ENCODE measurements at places on chromosomes 7 and 10.

GRCh38 chr10:46293832-46294640 is 7.2 kb downstream of the ANTXRL start:
- DNase-seq: no peak

- no peak for DNase-seq
Observed at GRCh38 chr10:31936933-31937332, 8.3 kb upstream of the ARHGAP12 start.

DNA sequence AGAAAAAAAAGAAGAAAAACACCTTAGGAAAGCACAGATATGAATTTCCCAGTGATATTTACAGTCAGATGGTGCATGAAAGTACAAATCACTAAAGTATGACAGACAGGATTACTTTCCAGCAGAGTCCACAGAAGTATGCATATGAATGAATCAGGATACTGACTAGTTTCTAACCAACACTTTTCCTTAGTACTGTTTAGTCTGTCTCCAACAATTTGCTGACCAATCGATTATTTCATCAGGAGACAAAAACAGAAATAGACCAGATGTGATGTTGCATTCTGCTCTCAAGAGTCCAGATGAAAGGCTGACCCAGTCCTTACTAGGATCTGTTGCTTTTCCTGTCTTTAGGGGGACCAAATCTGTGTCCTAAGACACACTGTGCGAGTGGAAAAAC is 14.6 kb downstream of the SLC35B4 start:
- no peak for DNase-seq

DNA sequence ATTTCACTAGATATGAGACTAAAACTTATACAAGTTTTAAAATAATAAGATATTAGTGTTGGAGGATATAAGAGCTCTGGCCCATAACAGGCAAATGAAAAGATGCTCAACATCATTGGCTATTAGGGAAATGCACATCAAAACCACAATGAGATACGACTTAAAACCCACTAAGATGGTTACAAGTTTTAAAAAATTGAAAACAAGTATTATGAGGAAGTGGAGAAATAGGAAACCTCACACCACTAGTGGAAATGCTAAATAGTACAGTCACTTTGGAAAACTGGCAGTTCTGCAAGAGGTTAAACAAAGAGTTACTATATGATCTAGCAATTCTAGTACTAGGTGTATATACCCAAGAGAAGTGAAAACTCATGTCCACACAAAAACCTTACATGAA is 17.2 kb downstream of the PANK1 start:
- DNase-seq: peak; percentile 12

GRCh38 chr7:64618785-64619456 is 47.0 kb upstream of the ZNF107 start:
- DNase-seq: peak; percentile 68

GRCh38 chr7:105808703-105809590 is 67.5 kb downstream of the ATXN7L1 start:
- peak; percentile 89 for DNase-seq

DNA sequence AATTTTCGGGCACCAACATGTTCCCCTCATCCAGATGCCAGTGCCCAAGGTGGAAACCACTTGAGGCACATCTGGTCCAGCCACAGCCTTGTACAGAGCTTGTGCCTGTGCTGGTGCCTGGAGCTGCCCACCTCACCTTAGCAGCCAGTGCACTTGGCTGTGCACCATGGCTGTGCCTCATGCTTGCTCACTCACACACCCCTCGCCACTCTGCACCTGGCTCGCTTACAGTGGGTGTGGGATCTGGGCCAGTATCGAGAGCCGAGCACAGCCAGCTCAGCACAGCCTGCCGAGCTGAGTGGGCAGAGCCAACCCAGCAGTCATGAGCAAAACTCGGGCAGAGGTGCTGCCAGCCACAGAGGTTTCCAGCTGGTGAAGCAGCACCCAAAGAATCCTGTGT is 139.9 kb upstream of the NUPR2 start:
- no peak for DNase-seq

- no peak for DNase-seq
Observed at GRCh38 chr10:19469521-19469920, 346.7 kb upstream of the PLXDC2 start.

- DNase-seq: no peak
Observed at GRCh38 chr10:129055986-129056385, 411.1 kb upstream of the MGMT start.

- DNase-seq: no peak
Observed at GRCh38 chr7:125516194-125516593, 586.6 kb upstream of the POT1 start.

DNA sequence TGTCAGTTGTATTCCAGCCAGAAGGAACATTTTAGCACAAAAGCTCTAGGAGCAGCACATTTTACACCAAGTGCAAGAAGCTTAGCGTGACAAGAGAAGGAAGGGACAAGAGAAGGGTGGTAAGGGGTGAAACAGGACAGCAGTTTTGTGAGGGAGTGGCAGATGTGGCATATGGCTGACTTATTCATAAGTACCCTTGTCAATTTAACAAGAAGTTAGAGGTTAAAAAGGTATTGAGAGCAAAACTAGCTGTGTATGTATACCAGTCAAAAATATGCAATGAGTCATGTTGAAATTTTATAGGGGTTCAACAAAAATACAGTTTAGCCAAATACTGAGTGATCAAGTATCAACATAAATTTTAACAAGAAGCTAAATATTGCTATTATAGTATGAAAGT is 561.5 kb upstream of the POT1 start:
- DNase-seq: no peak

DNA sequence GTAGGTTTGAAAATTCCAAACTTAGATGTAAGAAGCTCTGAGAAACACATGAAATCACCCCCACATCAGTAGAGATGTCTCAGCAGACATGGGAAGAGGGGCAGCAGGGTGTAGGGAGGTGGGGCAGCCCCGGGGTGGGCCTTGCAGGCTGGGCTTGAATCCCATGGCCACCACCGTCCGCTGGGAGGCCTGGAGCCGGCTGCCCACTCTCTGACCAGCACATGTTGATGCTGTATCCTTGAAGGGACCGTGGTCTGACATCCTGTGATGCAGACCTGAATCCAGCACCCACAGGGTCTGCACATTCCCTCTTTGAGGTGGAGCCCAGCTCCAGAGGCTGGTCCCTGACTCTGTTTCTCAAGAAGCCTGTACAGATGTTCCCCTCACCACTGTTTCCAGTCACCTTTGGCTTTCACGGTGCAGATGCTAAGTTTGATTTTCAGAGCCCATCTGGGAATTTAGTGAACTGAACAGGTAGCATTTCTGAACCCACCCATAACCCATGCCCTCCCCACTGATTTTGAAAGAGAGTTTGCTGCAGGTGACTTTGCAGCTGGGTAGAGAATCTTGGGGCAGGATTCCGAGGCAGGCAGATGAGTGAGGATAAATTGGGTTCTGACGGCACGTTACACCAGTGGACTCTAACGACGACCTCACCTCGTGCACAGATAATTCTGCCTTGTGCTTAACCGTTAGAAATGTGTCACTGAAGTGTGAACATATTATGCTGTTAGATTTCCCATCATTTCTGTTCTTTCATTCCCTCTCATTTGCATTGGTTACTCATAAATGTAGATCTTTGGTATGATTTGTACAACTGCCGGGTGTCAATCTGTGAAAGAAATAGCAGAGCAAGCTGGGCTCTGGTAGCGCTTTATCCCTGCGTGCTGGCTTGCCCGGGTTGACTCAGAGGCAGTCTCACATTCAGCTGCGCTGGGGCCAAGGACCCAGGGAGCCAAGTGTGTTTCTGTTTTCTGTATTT is 45.7 kb downstream of the IKZF1 start:
- DNase-seq: no peak

GRCh38 chr7:107505997-107506673 is 36.3 kb downstream of the GPR22 start:
- DNase-seq: no peak

GRCh38 chr7:29482056-29482455 is 81.6 kb upstream of the PRR15 start:
- no peak for DNase-seq

GRCh38 chr7:92888-93672 is 99.3 kb upstream of the FAM20C start:
- DNase-seq: no peak

DNA sequence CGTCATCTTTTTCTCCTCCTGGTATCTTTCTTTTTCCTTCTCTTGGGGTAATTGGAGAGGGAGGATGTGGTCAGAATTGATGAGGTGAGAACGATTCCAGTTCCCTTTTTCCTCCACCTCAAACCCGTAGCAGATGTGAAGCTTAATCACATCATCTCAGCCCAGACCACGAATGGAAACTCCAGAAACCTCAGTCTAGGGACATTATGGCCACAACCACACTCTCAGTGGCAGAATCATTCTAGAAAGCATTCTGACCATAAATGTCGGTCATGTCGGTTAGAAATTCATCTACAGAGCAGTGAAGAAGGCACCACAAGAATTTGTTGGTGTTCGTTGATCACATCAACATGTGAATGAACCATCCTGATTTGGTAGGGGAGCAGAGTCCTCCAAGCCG is 78.7 kb downstream of the GATA3 start:
- DNase-seq: no peak

GRCh38 chr7:1603346-1604225 is 33.8 kb upstream of the PSMG3 start:
- DNase-seq: no peak

DNA sequence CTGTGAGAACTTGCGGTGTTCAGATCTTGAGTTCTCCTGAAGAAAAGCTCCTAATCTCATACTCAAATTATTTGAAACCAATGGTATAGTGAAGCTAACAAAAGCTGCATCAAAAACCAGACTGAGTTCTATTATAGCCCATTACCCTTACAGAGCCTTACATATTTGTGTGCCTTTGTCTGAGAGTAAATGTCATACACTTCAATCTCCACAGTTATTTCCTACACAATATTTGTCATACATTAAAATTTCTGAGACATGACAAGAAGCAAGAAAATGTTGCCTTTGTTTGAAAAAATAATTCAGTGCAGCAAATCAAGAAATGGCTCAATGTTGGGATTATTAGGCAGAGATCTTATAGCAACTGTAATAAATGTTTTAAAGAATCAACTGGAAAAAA is 776.1 kb upstream of the MBL2 start:
- no peak for DNase-seq

DNA sequence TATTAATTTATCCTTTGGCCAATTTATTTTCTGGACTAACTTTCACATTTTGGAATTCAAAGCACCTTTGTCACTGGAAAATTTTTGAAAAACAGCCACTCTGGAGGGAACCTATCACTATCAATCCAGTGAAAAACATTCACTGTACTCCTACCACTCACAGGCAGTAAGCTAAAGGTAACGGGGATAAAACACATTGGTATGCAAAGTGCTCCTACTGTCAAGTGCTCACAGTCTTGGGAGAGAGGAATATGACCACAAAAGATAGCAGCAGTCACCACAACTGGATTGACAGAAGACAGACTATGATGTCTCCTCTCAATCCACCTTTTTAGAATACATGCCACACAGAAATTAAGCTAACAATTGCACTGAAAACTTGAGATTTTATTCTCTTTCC is 13.3 kb downstream of the GSAP start:
- no peak for DNase-seq

DNA sequence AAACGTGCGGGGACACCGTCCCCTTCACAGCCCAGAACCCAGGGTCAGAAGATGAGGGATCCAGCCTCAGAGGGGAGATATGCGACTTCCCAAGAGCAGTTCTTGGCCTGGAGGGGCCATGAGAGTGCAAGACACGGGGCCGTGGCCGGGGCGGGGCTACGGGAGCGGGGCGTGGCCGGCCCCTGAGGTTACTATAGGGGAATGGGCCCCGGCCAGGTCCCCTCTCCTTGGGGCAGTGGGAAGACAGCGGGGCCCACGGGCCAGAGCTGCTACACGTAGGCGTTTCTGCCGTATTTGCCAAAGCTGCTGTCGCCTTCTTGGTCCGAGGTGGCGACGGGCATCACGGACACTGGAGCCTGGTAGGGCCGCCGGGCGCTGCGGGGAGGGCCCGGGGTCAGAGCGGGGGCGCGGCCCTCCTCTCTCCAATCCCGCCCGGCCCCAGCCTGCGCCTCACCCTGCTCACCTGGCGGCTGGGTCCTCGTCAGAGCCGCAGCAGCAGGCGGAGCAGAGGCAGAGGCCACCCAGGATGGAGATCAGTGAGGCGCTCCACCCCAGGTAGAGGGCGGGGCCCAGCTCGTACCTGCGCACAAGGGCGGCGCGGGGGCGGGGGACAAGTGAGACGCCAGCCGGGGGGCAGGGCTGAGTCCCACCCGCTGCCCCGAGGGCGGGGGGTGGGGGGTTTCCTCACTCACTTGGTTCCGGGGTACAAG is 5.3 kb downstream of the CLDN15 start:
- no peak for DNase-seq

DNA sequence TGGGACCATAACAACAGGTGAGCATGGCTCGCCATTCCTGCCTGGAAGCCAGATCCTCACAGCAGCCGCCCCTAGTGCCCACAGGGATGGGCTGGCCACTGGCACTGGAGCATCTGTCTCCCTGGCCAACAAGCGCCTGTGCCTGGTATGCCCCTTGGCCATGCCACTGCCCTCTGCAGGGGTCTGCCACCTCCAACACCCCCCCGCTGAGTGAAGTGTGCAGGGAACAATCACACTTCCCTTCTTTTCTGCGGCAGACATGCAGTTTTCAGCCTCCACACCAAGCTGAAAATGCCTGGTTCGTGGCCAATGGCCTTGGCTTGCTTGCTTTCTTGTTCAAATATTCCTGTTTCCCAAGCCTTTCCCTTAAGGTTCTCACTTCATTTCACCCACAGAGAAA is 50.7 kb downstream of the HSPA12A start:
- DNase-seq: no peak

DNA sequence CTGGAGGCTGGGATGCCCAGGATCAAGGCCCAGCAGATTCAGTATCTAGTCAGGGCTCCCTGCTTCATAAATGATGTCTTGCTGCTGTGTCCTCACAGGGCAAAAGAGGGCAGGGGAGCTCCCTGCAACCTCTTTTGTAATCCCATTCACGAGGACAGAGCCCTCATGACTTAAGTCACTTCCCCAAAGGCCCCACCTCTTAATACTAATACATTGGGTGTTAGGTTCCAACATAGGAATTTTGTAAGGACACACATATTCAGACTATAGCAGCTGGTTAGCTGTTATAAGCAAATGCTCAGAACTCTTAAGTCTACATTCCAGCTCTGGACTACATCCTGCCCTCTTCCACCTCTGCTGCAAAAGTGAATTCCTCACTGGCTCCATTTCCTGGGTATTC is 63.0 kb downstream of the VOPP1 start:
- DNase-seq: peak; percentile 86

DNA sequence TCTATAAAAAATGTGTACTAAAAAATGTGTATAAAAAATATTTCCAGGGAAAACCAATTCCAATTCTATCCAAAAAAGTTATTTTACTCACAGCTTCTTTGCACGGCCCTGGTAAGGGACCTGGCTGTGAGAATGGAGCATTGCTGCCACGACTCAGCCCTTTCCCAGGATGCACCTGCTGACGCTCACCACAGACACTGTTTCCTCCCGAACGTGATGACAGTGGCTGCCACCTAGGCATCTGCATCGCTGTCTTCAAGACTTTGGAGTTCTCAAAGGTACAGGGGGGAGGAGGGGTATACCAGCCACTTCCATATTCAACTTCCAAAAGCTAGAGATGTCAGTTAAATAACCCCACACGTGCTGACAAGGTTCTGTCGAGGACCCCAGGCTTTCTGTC is 23.9 kb upstream of the PTPRN2 start:
- no peak for DNase-seq

- no peak for DNase-seq
Observed at GRCh38 chr10:86295791-86296190, 70.8 kb downstream of the GRID1 start.

- no peak for DNase-seq
Observed at GRCh38 chr7:96861-97260, 95.5 kb upstream of the FAM20C start.
